ENCODE measurements at places on chromosomes 6 and 20.
A peak's percentile ranks its signal among the peaks of the same experiment; 100 is the strongest.

DNA sequence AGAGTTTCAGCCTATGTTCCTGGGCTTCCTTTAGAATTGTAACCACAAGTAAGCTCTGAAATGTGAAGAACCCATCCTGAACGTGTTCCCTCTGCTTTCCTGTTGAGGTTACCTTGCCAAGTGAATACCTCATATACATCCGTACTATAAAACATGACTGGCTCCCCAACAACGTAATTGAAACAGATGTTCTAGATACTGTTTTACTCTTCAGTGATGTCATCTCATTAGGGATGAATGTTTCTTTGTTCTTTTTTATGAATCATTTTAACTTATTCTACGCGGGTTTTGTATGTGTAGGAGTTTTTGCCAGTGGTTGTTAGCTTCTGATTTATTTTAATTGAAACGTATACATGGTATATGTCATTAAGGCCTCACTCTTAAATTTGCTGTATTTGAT is 166.8 kb downstream of the SAMD5 start:
- no peak for DNase-seq

- no peak for DNase-seq
Measured at GRCh38 chr6:18672852-18673251, 285.7 kb downstream of the RNF144B start.

- DNase-seq: no peak
Measured at GRCh38 chr20:46221256-46221833, 87.0 kb downstream of the CDH22 start.

DNA sequence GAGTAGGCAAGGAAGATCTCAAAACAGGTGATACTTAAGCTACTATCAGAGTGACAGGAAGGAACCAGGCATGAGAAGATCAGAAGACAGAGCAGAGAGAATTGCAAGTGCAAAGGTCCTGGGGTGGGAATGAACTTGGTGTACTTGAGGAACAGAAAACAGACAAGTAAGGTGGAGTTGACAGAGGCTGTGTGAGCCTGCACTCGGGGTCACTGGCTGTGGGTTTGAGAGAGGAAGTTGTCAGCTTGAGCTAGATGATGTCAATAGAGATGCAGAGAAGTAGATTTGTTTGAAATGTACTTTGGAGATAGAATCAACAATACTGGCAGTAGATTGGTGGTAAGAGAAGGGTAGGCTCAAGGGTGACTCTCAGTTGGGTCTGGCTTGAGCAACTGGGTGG is 209.5 kb downstream of the CLIC5 start:
- no peak for DNase-seq

DNA sequence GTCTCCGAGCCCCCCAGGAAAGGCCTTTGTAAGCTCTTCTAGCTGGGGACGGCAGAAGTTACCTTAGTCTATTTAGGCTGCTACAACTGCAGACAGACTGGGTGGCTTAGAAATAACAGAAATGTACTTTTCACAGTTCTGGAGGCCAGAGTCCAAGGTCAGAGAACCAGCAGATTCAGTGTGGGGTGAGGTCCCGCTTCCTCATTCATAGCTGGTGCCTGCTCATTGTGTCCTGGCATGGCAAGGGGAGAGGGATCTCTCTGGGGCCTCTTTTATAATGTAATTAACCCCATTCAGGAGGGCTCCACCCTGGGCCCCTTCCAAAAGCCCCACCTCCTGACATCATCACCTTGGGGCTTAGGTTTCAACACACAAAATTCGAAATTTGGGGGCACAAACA is 315.1 kb downstream of the CDH4 start:
- no peak for DNase-seq

DNA sequence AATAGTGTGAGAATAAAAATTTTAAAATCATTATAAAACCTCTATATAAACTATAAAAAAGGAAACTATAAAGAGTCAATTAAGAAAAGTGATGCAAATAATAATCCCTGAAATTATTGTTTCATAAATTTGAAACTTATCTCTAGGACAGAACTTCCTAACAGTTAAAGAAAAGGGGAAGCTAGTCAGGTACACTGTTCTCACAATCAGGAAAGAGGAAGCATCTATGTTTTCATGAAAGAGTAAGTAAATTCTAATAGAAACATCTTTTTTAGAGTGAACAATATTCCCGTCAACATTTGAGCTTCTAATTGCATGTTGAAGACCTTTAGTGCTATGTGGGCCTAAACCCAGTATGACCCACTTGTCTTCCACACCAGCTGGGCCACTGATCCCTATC is 1.2 kb upstream of the ADGRF1 start:
- DNase-seq: no peak

DNA sequence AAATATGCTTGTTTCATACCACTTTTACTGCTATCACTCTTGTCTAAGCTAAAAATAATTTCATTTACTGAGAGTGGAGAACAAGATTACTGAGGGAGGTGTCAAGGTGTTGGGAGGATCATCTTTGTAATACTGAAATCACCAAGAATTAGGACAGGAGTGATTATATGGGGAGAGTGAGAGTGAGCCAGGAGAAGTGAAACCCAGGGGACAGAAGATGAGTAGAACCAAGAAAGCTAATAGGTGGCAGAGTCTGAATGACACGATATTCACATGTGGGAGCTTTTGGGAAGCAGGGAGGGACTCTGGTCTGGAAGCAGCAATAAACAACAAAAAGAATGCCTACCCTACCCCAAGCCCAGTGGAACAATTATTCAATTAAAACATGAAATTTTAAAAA is 58.6 kb downstream of the AK9 start:
- DNase-seq: no peak

DNA sequence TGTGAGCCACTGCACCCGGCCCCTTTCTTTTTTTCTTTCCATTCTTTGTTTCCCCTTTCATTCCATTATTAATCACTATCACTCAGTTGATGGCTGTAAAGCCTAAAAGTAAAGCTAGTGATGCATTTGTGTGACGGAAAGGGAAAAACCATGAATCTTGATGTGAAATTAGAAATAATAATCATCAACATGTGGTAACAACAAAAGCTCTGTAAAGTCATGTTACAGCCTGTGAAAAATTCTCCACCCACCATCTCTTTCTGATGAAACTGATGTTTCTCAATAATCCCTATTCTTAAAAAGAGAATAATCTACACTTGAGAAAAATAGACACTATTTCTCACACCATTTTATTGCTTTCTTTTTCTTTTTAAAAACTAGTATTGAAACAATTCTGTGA is 80.0 kb downstream of the CRYBG1 start:
- no peak for DNase-seq

DNA sequence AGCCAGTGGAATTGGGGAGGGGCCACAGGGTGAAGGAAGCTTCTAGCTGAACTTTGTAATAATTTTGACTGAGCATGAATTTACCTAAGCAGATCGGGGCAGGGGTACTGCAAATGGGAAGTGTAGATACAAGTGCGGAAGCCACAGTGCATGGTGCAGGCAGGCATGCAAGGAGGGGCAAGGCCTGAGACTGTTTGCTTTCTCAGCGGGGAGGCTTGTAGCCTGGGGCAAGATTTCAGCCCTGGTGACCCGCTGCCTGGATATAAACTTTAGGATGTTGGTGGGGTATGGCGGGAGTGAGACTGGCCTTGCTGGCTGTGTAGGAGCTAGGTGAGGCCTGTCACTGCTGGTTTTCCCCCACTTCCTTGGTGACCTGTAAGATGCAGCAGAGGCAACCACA is 266.4 kb upstream of the PREP start:
- DNase-seq: no peak

DNA sequence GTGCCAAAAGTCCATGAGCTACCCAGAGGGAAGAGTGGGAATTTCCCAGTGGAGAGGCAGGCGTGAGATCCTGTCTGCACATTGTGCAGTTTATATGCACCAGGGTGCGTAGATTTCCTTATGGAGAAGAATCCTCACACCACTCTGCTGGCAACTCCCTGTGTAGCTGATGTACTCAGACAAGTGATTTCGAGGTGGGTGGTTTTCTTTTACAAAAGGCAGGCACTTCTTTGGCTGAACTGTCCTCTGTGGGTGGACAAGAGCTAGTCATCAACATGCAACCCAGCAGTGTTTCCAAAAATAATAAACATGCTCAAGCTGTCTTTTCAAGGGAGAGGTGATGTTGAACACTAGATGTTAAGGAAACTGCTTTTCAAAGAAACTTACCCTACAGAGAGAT is 121.7 kb upstream of the NXT1 start:
- DNase-seq: no peak

GRCh38 chr6:33312361-33313104 is 1.3 kb downstream of the TAPBP start:
- peak; percentile 68 for DNase-seq

- no peak for DNase-seq
Measured at GRCh38 chr6:112501705-112502104, 154.6 kb downstream of the RFPL4B start.

DNA sequence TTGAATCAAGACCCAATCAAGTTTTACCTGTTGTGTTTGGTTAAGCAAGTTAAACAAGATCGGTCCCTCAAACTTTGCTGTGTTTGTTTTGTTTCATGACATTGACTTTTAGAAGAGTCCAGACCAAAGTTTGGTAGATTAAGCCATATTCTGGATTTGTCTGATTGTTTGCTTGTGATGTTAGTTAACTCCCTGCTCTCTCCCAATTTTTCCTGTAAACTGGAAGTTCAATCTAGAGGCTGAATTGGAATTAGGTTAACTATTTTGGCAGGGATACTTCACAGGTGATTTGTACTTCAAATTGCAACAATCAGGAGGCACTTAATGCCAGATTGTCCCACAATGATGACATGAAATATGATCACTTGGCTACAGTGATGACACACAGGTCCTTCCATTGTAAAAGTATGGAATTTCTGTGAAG is 13.6 kb upstream of the SH3BGRL2 start:
- no peak for DNase-seq

DNA sequence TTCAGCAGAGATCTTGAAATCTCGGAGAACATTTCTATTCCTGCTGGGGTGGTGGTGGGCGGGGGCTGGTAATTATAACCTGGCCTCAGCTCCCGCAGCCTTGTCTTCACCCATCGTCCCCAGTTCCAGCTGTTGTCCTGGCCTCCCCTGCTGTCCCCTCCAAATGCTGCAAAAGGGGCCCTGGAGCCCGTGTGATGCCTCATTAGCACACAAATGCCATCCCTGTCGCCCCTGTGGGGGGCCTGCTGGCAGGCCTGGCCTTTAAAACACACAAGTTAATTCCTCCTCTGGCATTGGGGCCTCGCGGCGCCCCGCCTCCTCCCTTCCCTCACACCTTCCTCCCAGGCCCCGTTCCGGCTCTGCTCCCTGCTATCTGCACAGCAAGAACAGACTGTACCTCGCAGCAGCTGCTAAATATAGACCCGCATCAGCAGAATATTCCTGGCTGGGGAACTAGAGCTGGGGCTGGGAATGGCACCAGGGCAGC is 85.7 kb downstream of the CDH22 start:
- DNase-seq: no peak

- DNase-seq: no peak
Measured at GRCh38 chr6:70849348-70850069, 107.4 kb downstream of the B3GAT2 start.

DNA sequence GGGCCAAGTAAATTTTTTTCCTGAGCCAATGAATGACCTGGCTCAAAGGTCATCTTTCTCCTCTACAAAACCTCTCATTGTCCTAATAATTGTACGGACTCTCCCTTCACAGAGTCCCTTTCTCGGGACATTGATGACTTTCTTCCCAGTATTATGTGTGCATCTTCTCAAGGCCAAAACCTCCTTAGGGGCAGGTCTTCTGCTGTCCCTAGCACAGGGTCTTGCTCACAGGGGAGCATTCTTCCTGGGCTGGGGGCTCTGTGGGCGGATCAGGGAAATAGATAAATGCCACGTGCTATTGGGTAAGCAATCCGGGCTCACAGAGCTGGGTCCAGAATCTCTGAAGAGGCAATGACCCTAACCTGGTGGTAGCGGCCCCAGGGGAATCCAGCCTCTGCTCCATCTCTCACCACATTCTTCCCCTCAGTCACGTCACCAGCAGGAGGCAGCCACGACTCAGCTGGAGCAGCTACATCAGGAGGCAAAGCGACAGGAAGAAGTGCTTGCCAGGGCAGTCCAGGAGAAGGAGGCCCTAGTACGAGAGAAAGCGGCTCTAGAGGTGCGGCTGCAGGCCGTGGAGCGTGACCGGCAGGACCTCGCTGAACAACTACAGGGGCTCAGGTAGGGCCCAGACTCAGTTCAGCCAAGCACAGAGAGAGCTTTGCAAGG is 23.5 kb downstream of the CEP250 start:
- no peak for DNase-seq

GRCh38 chr20:63334356-63334755 is 26.8 kb downstream of the CHRNA4 start:
- no peak for DNase-seq

DNA sequence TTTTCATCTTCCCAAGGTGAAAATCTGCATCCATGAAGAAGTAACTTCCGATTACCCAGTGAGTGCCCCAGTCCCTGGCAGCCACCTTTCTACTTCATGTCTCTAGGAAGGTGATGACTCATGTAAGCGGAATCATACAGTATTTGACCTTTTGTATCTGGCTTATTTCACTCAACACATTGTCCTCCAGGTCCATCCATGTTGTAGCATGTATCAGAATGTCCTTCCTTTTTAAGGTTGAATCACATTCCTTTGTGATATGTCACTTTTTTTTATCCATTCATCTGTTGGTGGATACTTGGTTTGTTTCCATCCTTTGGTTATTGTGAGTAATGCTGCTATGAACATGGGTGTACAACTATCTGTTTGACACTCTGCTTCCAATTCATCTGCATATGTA is 176.3 kb upstream of the CDYL start:
- no peak for DNase-seq

- DNase-seq: no peak
Measured at GRCh38 chr20:14295238-14295637, 42.2 kb downstream of the FLRT3 start.

GRCh38 chr20:57252559-57253162 is 13.8 kb downstream of the BMP7 start:
- DNase-seq: no peak

- peak; percentile 48 for DNase-seq
Measured at GRCh38 chr20:63009988-63010769, 3.4 kb upstream of the BHLHE23 start.

- no peak for DNase-seq
Measured at GRCh38 chr20:53389516-53390300, 203.9 kb downstream of the ZNF217 start.

DNA sequence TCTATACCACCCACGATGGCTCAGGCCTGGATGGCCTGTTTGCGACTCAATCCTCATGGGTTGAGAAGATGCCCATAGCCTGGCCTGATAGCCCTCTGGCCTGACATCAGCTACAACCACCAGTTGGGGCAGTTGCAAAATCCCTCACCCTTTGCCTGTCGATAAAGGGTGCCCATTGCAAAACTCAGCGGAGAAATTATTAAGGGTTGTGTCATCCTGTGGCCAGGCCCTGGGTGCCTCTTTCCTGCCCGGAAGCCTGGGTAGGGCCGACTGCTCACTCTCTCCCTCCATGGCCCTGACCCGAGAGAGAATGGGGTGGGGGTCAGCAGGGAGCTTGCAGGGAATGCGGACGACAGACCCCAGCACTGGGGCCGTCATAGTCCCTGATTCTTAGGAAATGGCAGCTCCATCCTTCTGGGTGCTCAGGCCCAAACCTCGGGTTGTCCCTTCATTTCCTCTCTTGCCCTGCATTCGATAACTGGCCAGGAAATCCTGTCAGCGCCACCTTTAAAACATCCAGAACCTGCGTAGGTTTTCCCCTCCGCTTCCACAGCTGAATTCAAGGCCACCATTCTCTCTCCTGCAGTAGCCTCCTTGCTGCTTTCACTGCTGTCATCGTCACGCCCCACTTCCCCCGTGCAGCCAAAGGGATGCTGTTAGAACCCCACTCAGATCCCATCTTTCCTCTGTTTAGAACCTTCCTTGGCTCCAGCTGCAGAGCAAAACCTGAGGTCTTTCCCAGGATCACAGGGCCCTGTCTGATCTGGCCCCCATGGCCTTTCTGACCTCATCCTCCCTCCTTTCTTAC is 31.1 kb downstream of the CEBPB start:
- no peak for DNase-seq

- no peak for DNase-seq
Measured at GRCh38 chr20:19110881-19111460, 101.5 kb upstream of the SLC24A3 start.

Measured in stimulated activated CD4-positive, alpha-beta T cell treated with anti-CD3 and anti-CD28 coated beads, Interleukin-1b, Interleukin-23, amount 100 ng/mL, for 24 hours (primary cell).